ENCODE measurements at places on chromosomes 11 and 22.
A peak's percentile ranks its signal among the peaks of the same experiment; 100 is the strongest.

- DNase-seq: no peak
These were observed 54.2 kb downstream of the SLC25A17 start for GRCh38 chr22:40764763-40765441.

DNA sequence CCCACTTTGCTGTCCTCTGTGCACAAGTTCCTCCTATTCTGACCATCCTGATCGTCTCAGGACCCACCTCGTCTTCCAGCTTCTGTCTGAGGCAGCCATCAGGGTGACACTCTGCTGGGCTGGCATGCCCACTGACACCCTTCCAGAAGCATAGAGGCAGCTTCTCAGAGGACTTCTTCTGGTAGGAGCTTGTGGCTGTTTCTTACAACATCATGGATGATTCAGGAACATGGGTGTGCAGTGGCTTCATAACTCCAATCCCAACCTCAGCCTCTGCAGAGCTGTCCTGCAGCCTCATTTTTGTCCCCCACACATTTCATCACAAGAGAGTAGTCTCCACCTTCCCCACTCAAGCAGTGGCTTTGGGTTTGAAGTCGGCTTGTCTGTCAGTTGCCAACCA, 20.9 kb upstream of the CTR9 start:
- no peak for DNase-seq

- DNase-seq: no peak
These were observed 433.2 kb downstream of the GUCY1A2 start for GRCh38 chr11:106585061-106585460.

- no peak for DNase-seq
These were observed 13.6 kb upstream of the EED start for GRCh38 chr11:86230921-86231434.

GRCh38 chr22:38069372-38070249, 12.4 kb downstream of the PICK1 start:
- DNase-seq: no peak

- DNase-seq: no peak
These were observed 96.2 kb upstream of the NTM start for GRCh38 chr11:131274233-131274632.

GRCh38 chr11:65958291-65958690, 3.2 kb upstream of the SART1 start:
- no peak for DNase-seq

- DNase-seq: no peak
These were observed 37.6 kb downstream of the RIBC2 start for GRCh38 chr22:45450921-45451651.

- DNase-seq: no peak
These were observed 733 bp downstream of the MEI1 start for GRCh38 chr22:41700108-41700364.

DNA sequence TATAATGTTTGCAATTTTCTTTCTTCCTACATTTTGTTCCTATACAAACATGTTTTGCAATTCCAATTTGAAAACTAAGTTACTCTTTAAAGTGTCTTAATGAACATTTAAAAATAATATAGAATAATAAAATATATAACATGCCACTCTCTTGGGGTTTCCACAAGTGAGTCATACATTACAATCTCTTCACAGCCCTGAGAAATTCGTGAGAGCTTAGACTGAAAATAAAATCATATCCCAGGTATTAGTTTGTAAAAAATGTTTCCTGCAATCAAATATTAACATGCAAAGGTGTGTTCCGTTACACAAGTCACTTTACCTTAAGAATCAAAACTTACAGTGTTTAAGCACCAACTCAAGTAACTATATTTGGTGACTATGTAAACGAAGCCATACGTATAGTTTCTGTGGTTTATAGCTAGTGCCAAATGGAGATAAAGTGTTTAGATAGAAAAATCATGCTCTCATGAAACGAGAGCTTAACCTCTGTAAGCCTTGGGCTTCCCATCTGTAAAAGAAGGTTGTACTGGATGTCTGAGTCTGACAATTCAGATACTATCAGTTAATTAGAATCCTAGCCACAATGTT, 253.6 kb upstream of the ANO3 start:
- no peak for DNase-seq

DNA sequence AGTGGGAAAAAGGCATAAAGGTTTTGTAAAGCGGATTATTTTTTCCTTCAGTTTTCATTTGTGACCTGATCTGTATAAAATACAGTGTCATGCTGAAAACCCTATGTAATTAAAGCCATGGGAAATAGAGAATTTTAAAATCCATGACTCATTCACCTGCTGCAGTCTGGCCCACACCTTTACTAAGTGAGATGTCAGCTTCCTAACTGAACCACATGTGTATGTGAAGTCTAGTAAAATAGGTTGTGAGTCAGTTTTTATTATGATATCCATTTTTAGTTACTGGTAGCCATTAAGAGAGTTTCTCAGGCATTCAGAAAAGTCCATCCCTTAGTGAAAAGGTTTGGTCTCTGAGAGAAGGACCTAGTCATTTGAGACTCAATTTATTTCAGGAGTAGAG, 60.9 kb downstream of the TRIM44 start:
- DNase-seq: no peak

GRCh38 chr22:36445158-36445668, 36.2 kb downstream of the TXN2 start:
- DNase-seq: no peak

- no peak for DNase-seq
These were observed 144.4 kb downstream of the NCAM1 start for GRCh38 chr11:113105592-113105991.

- DNase-seq: no peak
These were observed 14.9 kb downstream of the USP47 start for GRCh38 chr11:11856638-11857037.

DNA sequence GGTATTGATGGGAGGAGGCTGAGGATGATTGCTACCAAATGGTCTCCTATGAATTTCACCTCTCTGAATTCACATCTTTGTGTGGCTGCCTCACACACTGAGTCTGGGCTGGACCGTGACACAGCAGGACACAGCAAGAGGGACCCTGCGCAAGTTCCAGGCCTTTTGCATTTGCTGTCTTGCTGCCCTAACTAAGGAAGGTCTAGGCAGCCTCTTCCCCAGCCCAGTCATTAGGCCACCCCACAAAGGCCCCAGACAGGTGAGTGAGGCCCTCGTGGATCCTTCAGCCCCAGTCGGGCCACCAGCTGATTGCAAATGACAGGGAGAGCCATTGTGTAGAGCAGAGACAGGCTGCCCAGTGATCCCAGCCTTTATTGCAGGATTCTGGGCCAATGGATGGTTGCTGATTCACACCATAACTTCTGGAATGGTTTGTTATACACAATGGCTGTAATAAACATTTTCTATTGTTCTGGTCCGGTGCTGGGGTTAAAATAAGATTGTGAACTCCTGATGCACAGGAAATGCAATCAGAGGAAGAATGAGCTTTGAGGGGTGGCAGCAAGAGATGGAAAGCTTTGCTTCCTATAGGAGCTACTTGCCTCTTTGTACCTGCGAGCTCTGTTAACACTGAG, 28.5 kb upstream of the CSNK2A3 start:
- DNase-seq: no peak

DNA sequence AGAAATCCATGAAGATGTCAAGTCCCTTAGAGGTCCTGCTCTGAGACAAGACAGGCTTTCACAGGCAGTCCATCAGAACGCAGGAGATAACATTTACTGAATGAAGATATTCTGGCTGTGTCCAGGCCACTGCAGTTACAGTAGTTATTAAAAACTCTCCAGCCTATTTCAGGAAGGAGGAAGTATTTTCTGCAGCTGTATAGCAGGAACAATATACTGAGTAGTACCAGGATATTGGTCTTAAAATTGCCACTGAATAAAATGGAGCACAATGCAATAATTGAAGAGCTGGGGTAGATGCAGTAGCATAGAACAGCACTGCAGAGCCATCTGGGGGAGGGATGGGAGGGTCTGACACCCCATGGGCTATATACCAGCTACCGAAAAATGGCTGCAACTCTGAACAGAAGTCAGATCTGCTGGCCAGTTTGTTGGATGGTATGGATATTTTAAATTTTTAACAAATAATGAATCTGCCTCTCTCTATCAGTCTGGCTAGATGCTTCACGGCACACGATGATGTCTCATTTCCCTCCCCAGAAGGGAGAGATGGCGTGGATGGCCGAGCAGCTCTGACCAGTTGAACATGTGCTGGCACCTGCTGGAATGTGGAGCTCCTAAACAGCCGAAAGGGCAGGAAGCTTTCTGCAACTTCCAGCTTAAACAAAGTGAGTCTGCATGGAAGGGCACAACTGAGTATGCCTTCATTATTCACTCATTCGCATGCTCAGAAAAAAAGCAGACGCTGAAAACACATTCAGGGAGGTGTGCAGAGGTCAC, 342.1 kb upstream of the SYN3 start:
- no peak for DNase-seq

GRCh38 chr11:104033134-104033533, 3.3 kb upstream of the DDI1 start:
- no peak for DNase-seq

DNA sequence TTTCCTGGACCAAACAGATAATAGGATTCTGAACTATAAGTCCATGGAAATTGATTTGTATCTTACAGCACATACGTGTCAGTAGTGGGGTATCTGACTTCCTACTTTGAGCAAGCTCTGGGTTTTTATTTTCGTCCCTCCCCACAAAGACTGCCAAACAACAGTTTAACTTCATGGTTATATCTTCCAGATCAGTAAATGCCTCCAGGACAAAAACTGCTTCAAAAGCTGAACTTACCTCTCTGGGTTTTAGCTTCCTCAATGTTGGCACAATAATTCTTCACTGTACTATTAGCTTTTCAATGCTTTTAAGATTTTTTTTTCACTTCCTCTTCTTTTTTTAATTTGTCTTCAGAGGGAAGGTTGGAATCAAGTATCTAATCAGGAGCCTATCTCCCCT, 4.2 kb upstream of the DPF2 start:
- no peak for DNase-seq

- no peak for DNase-seq
These were observed 54.1 kb downstream of the CELSR1 start for GRCh38 chr22:46483353-46483752.

- DNase-seq: no peak
These were observed 340.0 kb downstream of the SHANK2 start for GRCh38 chr11:70912226-70912840.

GRCh38 chr22:36284171-36284571, 31.2 kb downstream of the APOL1 start:
- DNase-seq: no peak

GRCh38 chr22:44988671-44989070, 21.1 kb downstream of the PHF21B start:
- no peak for DNase-seq

- DNase-seq: no peak
These were observed 473.5 kb downstream of the MIAT start for GRCh38 chr22:27130906-27131305.

GRCh38 chr22:44190381-44190976, 9.8 kb downstream of the PARVG start:
- DNase-seq: no peak

GRCh38 chr11:46386674-46387073, 4.9 kb downstream of the CHRM4 start:
- no peak for DNase-seq

DNA sequence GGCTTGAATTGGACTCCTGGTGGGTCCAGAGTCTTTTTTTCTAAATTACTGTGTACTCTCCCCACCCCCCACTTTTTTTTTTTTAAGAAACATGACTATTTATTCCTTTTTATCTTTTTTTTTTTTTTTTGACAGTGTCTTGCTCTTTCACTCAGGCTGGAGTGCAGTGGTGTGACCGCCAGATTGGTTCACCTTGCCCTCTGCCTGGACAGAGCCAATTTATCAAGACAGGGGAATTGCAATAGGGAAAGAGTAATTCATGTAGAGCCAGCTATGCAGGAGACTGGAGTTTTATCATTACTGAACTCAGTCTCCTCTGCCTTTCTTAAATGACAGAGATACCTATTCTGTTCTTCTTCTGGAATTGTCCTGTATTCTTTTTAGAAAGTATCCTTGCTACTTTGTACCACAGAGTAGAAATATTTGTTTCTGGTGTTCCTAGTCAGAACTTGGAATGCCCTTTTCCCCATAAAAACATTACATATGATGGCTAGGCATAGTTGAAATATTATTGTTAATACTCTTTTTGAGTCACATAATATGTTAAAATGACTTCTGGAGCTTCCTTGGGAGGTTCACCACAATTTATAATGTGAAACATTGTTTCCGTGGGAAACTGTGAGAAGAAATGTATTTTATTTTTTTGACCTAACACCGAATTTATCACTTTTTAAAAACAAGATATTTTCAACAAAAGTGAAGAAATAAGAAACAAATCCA, 95.6 kb downstream of the UVRAG start:
- no peak for DNase-seq

GRCh38 chr11:40293655-40294348, 1165.7 kb downstream of the LRRC4C start:
- peak; percentile 33 for DNase-seq

- no peak for DNase-seq
These were observed 16.0 kb downstream of the CSTPP1 start for GRCh38 chr11:46952553-46952952.

- DNase-seq: no peak
These were observed 93.0 kb downstream of the GUCY1A2 start for GRCh38 chr11:106925245-106925644.
